ENCODE measurements at places on chromosomes 13 and 19.

- DNase-seq: peak; percentile 54
Observed at GRCh38 chr19:12867120-12868099, 13.8 kb downstream of the DNASE2 start.

DNA sequence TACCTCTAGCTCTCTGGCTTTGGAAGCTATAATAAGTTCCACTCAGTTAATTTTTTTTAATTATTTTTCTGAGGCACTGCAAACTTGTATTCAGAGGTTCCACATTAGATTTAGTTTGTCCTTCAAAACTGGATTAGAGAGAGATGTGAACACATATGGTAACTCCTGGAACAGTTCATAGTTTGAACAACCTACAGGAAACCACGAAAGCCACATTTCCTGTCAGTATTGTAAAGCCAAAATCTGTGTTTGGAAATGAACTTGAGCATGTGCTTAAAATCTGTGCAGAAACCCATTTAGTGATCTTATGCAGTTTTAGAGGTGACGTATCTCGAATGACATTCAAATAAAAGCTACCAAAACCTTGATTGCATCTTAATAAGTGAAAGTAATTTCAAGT is 1952.0 kb downstream of the OLFM4 start:
- no peak for DNase-seq

DNA sequence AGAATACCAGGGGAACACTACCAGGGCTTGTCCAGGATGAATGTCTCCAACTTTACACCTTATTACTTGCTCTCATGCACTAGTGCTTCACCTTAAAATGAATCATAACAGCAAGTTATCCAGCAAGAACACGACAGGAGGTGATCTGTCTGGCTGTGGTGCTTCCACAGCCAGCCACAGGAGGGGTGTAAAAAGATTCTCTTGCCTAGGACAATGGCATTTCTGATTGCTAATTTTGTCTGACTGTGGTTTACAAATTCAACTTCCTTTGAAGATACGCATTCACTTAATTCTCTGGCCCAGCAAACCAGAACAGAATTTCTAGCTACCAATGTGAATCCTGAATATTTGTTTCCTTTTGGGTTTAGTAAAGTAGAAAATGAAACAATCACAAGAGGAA is 23.1 kb upstream of the COG3 start:
- DNase-seq: no peak

GRCh38 chr19:29477831-29478577 is 47.8 kb upstream of the VSTM2B start:
- DNase-seq: no peak

DNA sequence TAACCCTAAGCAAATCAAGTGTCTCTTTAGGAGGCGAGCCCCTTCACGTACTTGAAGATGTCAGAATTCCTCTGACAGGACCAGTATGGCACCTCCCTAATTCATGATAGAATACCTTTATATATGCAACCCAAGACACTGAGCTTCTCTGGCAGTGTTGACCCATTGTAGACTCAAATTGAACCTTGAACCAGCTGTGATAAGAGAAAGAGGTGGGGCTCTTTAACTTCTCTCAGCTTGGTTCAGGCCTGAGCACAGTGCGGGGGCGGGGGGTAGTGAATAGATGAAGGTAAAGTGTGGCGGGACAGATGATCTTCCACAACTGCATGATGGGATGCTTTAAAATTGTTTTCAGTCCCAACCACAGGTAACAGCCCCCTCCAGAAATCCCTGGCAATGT is 12.1 kb downstream of the MBNL2 start:
- DNase-seq: no peak

- no peak for DNase-seq
Observed at GRCh38 chr13:51995677-51996551, 15.3 kb downstream of the ATP7B start.

GRCh38 chr19:2495130-2495641 is 19.3 kb downstream of the GADD45B start:
- DNase-seq: no peak

DNA sequence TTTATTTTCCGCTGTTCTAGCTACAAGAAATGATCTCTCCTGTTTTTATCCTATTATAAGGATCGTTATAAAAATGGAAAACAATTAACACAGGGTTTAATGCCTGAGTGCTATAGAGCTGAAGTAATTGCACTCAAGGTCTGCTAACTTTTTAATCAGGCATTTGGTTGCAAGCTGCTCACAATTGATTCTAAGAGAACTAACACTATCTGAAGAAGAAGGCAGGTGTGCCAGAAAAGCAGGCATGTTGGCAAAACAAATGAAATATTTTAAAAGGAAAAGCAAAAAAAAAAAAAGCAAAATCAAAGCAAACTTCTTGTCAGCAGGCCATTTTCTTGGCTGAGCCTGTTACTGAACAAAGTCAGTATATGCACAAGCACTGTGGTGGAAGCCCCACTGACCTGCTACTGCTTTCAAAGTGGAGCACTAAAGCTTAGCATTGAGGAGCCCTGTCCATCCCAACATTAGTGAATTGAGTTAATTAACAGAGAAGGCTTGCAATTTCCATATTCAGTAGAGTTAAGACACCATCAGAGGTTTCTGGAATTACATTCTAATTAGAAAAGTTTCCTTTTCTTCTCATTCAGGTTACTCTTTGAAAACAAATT is 574.2 kb downstream of the PCDH9 start:
- no peak for DNase-seq

- DNase-seq: no peak
Observed at GRCh38 chr19:55316646-55317045, 8.5 kb downstream of the TMEM150B start.

DNA sequence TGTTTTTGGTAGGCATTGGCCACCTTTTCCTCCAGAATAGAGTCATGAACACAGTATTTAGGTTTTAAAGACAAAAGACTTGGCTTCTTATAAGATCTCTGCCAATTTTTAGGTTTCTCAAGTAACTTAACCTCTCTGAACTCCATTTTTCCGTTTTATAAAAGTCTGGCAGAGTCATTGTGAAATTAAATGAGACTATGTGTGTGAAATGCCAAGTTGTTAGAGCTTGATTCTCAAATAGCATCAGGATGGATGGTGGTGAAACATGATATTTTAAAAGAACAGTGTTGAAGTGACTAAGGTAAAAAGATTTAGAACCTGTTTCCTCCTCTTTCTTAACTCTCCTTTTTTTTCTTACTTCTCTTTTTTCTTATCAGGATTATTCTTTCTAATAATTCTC is 617.7 kb upstream of the SLITRK1 start:
- DNase-seq: no peak

DNA sequence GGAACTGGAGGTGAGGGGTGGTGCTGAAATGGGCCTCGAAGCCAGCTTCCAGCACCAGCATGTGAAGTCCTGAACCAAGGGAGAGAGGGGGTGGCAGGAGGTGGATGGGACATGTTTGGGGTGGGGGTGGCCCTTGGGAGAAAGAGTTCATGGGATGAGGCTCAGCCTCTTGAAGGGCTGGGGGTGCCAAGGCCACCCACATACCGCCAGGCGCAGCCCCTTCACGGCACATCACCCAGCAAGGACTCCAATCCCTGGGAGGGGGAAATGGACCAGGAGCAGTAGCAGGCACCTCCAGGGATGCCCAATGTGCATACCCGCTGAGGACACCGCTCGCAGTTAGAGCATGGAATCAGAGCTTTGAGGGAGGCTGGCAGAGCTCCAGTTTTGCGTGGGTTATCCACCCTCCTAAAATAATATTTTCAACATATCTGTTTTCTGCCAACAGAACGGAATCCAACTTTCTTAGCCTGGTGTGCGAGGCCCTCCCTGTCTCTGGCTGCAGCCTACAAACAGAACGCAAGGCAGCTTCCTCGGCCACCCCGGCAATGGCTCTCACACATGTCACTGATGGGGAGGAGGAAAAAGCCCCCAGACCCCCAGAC is 140.5 kb upstream of the VSTM2B start:
- no peak for DNase-seq

- DNase-seq: no peak
Observed at GRCh38 chr13:102700088-102701031, 5.5 kb upstream of the METTL21C start.

DNA sequence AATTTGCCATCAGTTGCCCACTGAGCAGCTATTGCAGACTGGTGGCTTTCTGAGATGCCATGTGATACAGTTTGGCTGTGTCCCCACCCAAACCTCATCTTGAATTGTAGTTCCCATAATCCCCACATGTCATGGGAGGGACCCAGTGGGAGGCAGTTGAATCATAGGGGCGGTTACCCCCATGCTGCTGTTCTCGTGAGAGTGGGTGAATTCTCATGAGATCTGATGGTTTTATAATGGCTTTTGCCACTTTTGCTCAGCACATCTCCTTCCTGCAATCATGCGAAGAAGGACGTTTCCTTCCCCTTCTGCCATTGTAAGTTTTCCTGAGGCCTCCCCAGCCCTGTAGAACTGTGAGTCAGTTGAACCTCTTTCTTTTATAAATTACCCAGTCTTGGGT is 34.8 kb upstream of the ANKRD10 start:
- no peak for DNase-seq

DNA sequence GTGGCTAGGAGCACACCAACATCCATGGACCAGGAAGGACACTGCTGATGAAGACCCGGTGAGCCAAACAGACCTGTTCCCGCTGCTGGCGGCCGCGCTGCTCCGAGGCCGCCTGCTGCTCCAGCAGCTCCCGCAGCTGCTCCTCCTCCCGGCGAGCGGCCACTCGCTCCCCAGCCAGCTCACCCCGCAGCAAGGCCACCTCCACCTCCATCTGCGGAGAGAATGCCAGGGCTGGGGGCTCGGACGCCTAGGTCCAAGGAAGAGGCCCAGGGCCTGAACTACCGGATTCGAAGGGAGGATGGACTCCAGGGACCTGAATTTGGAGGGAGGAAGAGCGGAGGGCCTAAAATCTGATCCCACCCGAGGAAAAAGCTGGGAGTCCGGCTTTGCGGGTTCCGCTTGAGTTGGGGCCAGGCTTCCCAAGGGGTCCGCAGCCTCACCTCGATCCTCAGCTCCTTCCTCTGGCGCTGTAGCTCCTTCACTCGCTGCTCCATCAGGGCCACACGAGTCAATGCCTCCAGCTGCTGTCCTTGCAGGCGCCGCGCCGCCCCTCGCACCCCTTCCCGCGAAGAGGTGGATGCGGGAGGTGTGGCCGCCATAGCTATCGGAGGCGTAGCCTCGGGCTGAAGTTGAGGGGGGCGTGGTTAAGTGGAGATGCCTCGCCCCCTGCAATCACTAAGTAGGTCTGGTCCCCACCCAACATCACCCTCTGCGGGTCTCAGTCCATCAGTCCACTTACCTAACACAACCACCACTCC is 2.7 kb downstream of the PHLDB3 start:
- DNase-seq: no peak

- DNase-seq: no peak
Observed at GRCh38 chr13:62418872-62419271, 1003.2 kb upstream of the PCDH20 start.

GRCh38 chr13:25709088-25709487 is 337.3 kb downstream of the ATP8A2 start:
- no peak for DNase-seq

DNA sequence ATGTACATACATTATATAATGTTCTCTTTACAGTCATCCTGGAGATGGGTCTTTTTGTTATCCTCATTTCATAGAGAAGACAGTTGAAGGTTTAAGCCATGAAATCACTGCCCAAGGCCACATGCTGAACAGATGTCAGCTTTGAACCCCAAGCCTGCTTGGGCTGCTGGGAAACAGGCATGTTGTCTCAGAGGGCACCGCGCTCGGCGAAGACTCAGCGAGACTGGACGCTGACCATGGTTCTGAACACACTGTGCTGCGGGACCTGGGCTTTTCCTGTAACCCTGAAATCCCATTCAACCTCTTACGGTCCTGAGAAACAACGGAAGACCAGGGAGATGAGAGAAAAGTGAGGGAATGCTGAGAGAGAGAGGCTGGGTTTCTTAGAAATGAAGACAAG is 27.3 kb downstream of the LRFN3 start:
- no peak for DNase-seq

DNA sequence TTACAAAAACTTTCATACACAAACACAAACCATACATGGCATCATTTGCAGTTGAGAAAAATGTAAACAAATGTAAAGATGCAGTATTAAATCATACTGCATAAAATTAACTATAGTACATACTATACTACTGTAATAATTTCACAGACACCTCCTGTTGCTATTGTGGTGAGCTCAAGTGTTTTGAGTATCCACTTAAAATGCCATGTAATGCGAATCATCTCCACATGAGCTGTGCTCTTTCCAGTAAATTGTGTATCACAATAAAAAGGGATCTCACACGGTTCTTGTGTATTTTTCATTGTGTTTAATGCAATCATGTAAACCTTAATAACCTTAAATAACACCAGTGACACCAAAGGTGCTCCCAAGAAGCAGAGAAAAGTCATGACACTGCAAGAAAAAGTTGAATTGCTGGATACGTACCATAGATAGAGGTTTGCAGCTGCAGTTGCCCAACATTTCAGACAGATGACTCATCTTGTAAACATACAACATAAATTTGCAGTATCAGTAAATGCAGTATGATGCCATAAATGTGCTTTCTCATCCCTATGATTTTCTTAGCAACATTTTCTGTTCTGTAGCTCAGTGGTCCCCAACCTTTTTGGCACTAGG is 166.6 kb downstream of the RAP2A start:
- no peak for DNase-seq

DNA sequence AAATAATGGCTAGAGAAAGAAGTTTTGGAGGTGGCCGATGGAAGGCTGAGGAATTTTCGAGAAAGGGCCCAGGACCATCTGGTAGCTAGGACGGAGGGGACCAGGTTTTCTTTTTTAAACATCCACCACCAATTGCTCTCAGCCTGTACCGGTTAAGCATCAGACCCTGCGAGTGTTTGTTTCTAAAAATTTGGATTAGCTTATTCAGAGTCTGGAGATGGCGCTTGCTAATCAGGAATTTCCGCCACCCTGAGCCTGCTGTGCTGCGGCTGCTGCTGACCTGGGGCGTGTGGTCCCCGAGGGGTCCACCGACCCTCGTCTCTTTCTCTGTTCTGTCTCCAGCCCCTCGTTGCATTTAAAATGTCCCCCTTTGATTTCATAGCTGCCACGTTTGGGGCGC is 2.0 kb downstream of the UHRF1 start:
- no peak for DNase-seq

DNA sequence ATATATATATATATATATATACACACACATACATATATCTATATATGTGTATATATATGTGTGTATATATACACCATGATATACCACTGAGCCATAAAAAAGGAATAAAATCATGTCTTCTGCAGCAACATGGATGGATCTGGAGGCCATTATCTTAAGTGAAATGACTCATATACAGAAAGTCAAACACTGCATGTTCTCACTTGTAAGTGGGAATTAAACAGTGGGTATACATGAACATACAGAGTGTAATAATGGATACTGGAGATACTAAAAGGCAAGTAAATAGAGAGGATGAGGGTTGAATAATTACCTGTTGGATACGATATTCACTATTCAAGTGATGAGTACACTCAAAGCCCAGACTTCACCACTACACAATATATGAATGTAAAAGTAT is 332.6 kb downstream of the SLITRK1 start:
- DNase-seq: no peak

Data from activated T-cell treated with anti-CD3 and anti-CD28 coated beads for 4 hours (primary cell).